ENCODE measurements at places on chromosomes 1 and 21.

DNA sequence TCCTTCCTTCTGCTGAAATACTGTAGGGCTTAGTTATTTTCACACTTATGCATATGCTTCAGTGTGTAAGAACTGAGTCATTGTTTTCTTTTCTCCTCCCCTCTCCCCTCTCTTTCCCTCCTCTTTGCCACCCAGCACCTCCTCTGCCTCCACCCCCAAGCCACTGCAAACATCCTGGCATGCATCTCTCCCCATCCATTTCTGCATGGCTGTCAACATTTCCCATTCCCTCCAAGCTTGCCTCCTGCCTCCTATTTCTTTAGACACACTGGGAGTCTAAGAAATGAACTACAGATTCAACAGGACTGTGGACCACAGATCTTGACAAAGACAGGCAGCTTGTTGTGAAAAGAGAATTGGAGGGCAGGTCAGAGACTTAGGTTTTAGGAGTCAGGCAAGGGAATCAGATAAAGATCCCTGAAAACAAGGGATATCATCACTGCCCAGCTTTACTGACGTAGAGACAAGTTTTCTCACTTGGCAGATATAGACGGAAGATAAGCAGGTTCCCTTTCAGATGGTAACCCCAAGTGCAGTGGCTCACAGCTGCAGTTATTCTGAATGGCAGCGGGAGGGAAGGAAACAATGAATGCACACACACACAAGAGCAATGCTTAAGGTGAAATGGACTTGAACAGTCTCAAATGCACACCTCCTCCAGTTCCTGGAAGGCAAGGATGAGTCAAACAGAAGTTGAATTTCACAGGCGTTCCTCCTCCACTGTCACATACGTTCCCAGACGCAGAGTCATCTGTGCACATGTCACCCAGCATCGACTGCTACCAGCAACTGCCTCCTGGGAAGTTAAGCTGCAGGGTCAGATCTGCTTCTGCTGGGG is 56.1 kb downstream of the HIVEP3 start:
- no peak overlapping the region for H3K27ac ChIP-seq
- no peak overlapping the region for H3K4me3 ChIP-seq
- H3K36me3 ChIP-seq: no peaks in the 10 kb centered on the region
- DNase-seq: no peak

DNA sequence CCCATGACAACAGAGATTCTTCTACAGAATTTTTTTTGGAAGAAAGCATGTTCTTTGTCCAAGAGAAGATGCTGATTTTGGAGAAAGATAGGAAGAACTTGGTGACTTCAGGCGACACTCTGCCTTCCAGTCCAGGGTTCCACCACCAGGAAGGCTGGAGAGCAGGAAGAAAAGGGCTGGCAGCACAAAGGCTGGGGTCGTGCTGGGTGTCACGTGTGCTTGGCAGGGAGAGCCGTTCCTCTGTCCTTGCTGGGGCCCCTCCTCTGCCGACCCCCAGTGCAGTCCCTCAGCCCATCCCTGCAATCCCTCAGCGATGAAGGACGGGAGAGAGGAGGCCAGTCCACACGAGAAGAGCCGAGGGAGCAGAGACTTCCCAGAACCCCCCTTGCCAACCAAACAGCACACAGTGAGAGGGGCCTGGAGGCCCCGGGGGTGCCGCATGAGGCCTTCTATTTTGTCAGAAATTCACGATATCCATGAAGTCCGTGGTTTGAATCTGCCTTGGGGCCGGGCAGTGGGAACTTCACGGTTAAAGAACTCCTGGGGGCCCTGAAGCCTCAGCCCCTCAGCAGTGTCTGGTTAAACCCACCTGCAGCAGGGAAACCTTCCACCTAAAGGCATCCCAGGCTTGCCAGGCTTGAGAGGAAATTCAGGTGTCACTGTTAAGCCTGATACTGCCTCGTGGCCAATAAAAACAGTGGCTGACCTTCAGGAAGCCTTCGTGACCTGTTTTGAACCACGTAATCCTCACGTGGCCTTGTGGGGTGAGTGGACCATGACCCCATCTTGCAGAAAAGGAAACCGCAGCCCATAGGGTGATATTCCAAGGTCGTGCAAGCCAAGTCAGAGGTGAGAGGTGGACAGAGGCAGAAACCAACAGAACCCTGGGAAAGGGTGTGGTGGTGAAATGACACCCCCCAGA is 3.4 kb downstream of the KRTAP10-12 start:
- no peak for DNase-seq
- H3K36me3 ChIP-seq: no peaks in the 10 kb centered on the region
- H3K27ac ChIP-seq: no peak overlapping the region
- no peak overlapping the region for H3K4me3 ChIP-seq
- H3K4me1 ChIP-seq: no peaks in the 10 kb centered on the region

GRCh38 chr1:216422821-216423520 is at the start of gene USH2A:
TSS of gene USH2A (minus strand) at chr1:216423448. CDS start at chr1:216422336, 1,112 bp downstream.
- no peaks in the 10 kb centered on the region for H3K36me3 ChIP-seq
- no peak for DNase-seq
- no peaks in the 10 kb centered on the region for H3K27me3 ChIP-seq
- H3K4me3 ChIP-seq: no peak within 1 kb of the TSS

GRCh38 chr1:199290186-199290585 is 651.3 kb downstream of the PTPRC start:
- H3K4me1 ChIP-seq: no peaks in the 10 kb centered on the region
- no peak overlapping the region for H3K4me3 ChIP-seq
- no peaks in the 10 kb centered on the region for H3K27me3 ChIP-seq

- H3K36me3 ChIP-seq: no peaks in the 10 kb centered on the region
- no peaks in the 10 kb centered on the region for H3K27me3 ChIP-seq
- no peaks in the 10 kb centered on the region for H3K4me1 ChIP-seq
- H3K4me3 ChIP-seq: no peak overlapping the region
- no peak for DNase-seq
These were observed 8.6 kb upstream of the ZNF670 start for GRCh38 chr1:247087256-247087655.

DNA sequence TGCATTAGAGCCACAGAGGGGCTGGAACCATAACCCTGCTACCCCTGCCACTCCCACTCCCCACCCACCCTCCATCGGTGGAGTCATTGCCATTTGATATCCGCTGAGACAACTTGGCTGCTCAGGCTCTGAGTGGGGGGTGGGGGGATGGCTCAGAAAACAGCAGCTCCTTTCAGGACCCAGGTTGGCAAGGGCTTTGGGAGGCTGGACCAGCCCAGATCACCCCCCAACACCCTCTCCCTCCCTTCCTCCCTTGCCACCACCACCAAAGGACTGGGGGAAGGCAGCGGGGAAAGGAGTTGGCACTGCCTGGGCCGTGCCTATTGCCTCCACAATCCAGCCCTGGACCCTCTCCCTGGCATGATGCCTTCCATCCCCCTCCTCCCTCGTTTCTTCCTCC is 1.7 kb downstream of the KCNJ10 start:
- DNase-seq: no peak
- H3K27me3 ChIP-seq: no peaks in the 10 kb centered on the region
- H3K4me1 ChIP-seq: peaks cover 3% of the 10 kb centered on the region
- no peak overlapping the region for H3K4me3 ChIP-seq
- no peaks in the 10 kb centered on the region for H3K36me3 ChIP-seq
- H3K27ac ChIP-seq: no peak overlapping the region

DNA sequence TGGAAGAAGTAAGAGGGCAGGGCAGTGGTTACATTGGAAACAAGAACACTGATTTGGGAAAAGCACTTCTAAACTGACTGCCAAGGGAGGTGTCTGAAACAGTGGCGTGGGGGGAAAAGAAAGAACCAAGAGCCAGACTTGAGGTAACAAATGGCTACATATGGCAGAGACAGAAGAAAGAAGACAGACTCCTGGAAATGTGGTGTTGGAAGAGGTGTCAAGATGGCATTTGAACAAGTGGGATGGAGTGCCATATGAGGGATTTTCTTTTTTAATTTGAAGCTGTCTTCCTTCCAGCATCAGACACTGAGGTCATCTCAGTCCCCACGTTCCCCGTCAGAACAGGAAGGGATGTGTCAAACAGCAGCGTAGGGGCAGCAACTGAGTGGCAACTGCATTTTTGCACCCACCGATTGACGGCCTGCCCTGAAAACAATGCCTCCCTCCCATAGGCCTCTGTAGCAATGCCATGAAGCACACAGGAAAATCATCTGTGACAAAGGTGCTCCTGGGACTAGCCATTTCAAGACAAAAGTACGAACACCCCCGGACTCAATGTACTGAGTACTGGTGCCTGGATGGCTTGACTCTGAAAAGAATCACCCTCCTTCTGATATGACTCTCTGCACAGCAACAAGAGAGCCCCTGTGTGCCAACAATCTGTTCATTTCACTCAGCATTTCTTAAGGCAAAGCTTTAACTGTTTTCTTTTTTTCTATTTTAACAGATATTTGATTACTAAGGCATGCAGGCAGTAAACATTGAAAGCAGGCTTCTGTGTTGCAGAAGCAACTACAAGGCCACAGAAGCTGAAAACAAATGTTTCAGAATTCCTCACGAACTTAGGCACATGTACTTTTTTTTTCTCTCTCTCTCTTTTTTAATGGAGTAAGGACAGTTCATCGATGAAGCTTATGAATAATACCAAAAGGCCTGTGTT is 37.0 kb downstream of the LPAR3 start:
- H3K27me3 ChIP-seq: no peaks in the 10 kb centered on the region
- H3K36me3 ChIP-seq: no peaks in the 10 kb centered on the region
- H3K27ac ChIP-seq: no peak overlapping the region
- no peak overlapping the region for H3K4me3 ChIP-seq
- no peak for DNase-seq
